ENCODE measurements at places on chromosomes 1 and 21.

- no peak for DNase-seq
Measured at GRCh38 chr1:14924455-14925331, 228.9 kb upstream of the TMEM51 start.

- peak; percentile 42 for DNase-seq
Measured at GRCh38 chr1:147389532-147390184, 147.2 kb downstream of the CHD1L start.

- no peak for DNase-seq
Measured at GRCh38 chr1:44619261-44619900, 54.9 kb downstream of the TMEM53 start.

- DNase-seq, result no peak
Measured at GRCh38 chr1:52233463-52233862, 91.6 kb downstream of the ZFYVE9 start.

DNA sequence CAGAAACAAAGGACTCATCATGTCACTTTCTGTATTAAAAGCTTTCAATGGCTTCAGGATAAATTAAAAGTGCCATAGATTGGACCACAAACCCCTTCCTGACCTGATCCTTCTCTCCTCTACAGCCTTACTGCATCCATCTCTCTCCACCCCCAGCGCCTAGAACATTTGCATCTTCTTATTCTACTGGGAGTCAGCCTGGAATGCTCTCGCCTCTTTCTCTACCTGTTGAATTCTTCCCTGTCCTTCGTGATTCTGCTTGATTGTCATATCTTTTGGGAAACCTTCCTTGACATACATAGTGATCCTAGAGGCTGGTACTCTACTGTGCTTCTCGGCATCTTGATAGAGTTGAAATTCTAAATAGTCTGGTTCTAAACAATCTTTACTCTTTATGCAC, 332.0 kb upstream of the PBX1 start:
- DNase-seq, result no peak

- DNase-seq, result no peak
Measured at GRCh38 chr1:109628540-109629321, 9.1 kb downstream of the AMPD2 start.

GRCh38 chr1:205929496-205930194, 13.6 kb downstream of the SLC26A9 start:
- DNase-seq, result no peak

DNA sequence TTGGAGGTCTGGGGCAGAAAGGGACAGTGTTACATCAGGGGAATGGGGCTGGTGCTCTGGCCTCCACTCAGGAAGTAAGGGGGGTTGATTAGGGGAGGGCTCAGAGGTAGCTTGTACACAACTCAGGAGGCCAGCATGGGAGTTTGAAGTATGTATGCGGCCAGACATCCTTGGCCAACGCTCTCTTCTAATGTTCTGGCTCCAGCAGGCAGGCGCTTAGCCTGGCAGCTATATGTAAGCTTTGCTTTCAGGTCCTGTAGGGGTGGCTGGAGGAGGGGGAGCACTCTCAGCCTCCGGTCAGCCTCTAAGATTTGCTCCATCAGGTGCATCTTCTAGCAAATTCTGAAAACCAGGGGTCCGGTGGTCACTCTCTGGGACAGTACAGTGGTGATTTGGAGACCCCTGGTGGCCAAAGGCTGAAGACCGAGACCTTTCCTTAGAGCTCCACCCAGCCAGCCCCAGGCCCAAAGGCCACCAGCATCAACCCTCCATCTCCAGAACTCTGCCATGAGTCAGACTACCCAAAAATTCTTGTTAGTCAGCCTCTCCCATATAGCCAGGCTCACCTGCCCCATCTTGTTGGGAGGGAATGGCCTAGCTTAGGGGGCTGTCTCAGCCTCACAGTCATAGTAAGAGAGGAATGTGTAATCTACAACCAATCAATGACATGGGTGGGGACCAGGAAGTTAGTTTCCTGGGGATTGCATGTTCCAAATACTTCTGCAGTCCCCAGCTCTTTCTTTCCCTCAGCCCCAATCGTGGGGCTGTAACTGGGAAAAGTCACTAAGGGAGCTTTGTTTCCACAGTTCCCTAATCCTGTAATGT, 9.7 kb upstream of the COL8A2 start:
- DNase-seq, result no peak

DNA sequence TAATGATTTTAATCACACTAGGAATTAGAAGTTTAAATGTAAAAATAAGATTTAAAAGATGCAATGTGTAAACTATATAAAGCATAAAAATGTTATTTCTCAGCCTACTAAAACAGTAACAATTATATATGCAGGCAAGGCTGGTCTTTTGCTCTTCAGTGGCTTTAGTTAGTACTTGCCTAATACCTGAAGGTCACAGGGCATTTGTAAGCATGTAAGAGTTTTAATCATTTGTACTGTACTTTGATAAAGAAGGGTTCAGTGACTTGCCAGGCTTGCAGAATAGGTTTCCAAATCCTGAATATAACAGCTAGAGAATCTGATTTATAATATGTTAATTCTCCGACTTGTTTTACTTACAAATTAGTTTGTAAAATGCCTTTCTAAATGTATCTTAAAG, 256.5 kb downstream of the GPR52 start:
- DNase-seq, result no peak

- no peak for DNase-seq
Measured at GRCh38 chr1:19208710-19209438, 1.2 kb downstream of the UBR4 start.

GRCh38 chr1:53025034-53025768, 36.8 kb upstream of the PODN start:
- DNase-seq, result no peak

DNA sequence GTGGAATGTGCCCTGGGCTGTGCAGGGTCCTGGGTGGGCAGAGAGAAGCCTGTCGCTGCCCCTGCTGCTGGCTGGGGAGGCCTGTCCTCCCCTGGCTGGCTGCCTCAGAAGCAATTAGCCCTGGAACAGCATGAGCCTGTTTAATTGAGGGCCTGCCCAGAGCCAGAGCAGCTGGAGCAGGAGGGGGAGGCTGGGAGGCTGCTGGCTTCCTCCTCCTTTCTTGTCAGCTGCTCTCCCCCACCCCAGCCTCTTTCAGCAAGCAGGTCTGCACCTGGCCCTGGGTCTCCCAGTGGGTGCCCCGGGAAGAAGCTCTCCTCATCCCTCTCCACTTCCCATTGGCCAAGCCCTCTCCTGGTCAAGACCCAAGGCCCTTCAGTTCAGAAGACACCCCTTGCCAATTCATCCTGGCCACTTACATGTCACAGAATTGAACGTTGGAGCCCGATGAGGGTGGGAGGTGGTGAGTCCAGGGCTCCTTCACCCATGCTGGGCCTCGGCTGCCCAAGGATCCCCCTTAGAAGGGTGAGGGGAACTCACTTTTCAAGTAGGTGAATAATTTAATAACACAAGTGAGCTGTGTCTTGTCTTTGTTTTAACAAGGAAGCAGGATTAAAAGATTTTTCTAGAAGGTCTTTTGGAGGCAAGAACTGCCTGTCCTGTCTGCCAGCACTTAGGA, 13.2 kb downstream of the AMPD2 start:
- no peak for DNase-seq

DNA sequence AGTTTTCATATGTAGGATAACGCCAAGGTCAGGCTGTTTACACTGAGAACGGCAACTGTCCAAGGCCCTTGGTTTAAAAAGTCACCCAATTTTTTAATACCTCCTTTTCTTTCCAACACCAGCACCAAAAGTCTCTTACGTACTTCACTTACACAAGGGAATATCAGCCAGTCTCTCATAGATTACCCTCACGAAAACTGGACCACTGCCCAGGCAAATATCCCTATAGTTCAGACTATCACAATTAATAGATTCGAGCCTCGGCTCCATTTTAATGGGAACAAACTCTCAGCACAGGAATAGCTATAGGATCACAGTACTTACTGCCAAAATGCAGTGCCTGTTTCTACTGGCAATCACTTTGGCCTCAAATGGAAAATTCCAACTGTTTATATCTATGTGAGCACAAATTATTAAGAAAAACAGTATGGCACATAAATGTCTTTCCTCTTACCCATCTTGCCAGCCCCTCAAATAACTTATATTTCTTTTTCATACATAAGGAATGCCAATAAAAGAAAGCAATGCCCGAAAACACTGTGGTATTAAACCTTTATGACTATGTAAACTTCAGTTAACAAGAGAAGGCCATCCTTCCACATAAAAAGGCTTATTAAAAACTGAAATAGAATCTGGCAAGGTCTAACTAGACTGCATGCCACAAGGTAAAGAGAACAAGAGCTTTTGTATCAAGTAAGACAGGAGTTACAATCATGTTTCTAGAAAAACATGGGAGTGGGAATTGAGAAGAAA, 97.8 kb downstream of the SLC45A1 start:
- no peak for DNase-seq

DNA sequence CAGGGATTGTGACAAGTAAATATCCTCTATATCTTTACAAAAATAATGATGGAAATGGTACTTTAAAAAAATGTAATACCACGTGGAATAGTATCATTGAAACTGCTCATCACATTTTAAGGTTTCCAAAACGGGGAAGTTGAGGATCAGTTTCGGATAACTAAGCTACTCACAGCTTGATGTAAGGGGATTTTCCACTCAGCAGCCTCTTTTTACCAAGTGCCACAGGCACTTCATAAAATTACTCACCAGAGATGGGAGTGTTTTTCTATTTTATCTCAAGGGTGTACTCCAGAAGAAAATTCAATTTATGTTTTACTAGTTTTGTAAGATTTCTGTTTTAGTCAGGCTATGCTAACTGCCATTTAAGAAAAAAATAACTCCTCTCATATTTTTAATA, 91.7 kb downstream of the TPR start:
- DNase-seq, result no peak

GRCh38 chr1:113219377-113219776, 146.4 kb downstream of the LRIG2 start:
- no peak for DNase-seq

DNA sequence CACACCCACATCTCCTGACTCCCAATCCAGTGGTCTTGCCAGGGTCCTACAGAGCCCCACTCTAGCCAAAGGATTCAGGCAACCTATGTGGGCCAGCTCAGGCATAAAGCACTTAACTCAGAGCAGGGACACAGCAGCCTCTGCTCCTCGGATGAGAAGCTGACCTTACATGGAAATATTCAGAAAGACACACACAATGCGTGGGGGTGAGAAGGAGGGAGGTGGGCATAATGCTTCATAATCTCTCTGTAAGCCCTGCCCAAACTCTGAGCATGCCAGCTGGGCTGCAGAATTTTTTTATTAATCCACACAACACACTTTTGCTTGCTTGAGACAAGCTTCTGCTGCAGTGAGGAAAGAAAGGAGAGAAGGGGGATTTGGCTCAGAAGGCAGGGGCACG, 21.6 kb downstream of the KCND3 start:
- no peak for DNase-seq

DNA sequence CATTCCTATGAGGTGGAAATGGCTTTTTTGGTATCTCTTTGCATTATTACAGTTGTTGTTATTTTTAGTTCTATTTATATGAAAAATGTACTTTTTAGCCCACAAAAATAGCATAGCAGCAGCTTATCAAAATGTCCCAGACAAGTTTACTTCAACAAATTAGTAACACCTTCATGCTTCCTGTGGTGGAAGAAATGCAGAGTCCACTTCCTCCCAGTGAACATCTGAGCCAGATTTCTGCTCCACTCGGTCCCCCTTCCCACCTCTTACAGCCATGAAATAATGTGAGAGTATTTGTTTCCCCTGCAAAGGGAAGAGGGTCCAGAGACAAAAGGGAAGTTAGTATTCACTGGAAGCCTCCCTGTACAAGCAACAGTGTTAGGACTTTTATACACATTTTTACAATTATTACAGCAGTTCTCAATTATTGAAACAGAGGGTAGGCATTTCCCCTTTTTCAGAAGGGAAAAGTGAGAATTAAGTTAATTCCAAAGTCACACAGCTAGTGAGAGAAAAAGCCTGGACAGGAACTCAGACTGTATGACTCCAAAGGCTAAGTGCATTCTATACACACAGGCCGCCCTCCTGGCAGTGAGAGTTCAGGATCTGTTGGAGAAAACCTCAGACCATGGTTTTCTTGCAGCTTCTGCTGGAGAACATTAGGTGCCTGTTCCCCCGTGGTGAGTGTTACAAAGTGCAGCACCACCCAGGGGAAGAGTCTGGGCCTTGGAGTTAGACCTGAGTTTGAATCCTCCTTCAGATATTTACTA, 126.5 kb downstream of the PBX1 start:
- no peak for DNase-seq

- DNase-seq, result no peak
Measured at GRCh38 chr1:45215485-45216199, 9.2 kb upstream of the ZSWIM5 start.

DNA sequence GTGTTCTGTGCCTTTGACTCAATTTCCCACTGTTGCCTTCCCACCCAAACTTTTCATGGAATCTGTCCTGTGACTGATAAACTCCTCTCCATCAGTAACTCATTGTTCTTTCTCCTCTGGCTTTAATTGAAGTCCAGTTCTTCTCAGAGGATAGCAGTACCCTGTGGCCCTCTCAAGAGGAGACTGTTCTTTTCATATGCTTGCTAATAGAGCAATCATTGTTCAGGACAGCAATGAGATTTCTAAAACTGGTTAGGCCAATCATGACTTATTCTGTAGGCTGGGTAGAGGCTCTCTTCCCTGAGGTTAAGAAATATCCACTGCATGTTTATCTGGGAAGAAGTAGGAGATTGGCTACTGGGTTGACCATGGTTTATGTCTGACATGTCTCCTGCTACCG, 98.8 kb downstream of the CHD1L start:
- no peak for DNase-seq

DNA sequence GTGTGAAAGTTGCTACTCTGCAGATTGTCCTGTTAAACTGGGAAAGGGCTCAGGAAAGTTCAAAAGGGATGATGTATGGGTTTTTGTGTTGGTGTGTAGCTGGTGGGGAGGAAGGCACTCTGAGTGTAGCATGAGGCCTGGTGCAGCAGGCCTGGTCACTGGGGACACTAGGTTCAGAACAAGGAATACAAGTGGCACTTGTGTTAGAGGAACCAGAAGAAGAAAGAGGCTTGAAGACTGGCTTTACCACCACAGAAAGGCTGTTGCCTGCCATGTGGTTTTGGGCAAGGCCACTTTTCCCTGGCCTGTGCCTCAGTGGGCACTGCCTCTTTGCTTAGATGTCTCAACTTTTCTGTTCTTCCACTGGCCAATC, 122.8 kb downstream of the NOS1AP start:
- no peak for DNase-seq

- DNase-seq, result no peak
Measured at GRCh38 chr1:66768965-66769364, 16.7 kb downstream of the DYNLT5 start.

DNA sequence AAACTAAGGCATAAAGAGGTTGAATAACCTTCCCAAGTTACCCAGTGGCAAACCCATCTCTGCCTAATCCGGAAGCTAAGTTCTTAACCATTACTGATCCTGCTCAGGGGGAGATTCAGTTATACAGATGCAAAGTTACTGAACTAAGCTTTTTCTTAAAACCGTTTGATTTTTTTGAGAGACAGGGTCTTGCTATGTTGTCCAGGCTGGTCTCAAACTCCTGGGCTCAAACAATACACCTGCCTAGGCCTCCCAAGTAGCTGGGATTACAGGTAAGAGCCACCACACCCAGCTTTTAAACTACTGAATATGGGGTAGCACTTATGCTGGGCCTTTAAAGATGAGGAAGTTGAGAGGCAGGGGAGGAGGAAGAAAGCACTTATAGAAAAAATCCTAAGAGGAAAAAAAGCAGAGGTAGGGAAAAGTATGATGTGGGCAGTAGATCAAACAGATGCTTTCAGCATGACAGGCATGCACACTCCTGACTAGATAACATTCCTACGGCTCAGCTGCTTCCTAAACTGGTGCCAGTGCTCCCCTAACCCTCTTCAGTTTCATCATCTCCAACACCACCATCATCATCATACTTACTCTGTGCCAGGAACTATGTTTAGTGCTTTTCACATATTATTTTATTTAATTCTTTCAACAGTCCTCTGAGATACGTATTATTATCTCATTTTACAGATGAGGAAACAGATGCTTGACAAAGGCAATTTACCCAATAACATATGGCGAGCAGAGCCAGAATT, 5.8 kb downstream of the PAFAH2 start:
- DNase-seq, result no peak

All from iPS DF 19.7 (cell line).